Immature natural killer cell (primary cell): ENCODE measurements at places on chromosomes 6 and 20. TPM values are rescaled to one million over a fixed set of nuclear protein-coding genes. Genes with fewer than 3 reads are reported as not detected.
A peak's percentile ranks its signal among the peaks of the same experiment; 100 is the strongest.

Gene SOX18
- polyA plus RNA-seq, result not detected

Gene MLIP
- not detected for polyA plus RNA-seq

GRCh38 chr20:48816282-48817205 is 11.3 kb downstream of the PREX1 start:
- peaks cover 4% of the 10 kb centered on the region for H3K27me3 ChIP-seq
- DNase-seq, result no peak
- no peak overlapping the region for H3K27ac ChIP-seq
- no peaks in the 10 kb centered on the region for H3K4me1 ChIP-seq
- H3K36me3 ChIP-seq, result peaks cover 25% of the 10 kb centered on the region

DNA sequence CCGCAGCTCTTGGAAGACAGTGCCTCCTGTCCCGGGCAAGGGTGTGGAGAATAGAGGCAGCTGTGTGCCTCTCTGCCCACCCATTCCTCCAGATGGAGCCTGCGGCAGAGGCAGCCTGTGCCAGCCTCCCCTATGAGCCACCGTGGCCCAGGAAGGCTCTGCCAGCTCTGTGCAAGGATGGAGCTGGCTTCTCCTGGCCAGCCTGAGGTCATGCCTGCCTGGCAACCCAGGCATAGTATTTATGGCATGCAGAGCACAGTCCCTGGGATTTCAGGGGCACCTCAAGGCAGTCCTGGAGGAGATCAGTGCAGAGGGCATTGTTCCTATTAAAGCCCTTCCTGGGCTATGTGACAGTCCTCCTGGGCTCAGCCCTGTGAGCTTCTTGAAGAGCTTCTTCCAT is 1.5 kb downstream of the EPB41L1 start:
- H3K27ac ChIP-seq, result no peak overlapping the region
- H3K4me1 ChIP-seq, result no peaks in the 10 kb centered on the region
- DNase-seq, result no peak
- H3K36me3 ChIP-seq, result no peaks in the 10 kb centered on the region
- no peaks in the 10 kb centered on the region for H3K27me3 ChIP-seq

- H3K36me3 ChIP-seq, result peaks cover 9% of the 10 kb centered on the region
- H3K27me3 ChIP-seq, result peaks cover 6% of the 10 kb centered on the region
- peaks cover 6% of the 10 kb centered on the region for H3K4me1 ChIP-seq
- H3K4me3 ChIP-seq, result no peak overlapping the region
- DNase-seq, result no peak
- no peak overlapping the region for H3K27ac ChIP-seq
These were observed 17.2 kb upstream of the FNDC1 start for GRCh38 chr6:159152041-159152440.

GRCh38 chr20:32631933-32632460 is 41.7 kb downstream of the C20orf203 start:
- H3K4me1 ChIP-seq, result peaks cover 13% of the 10 kb centered on the region
- no peaks in the 10 kb centered on the region for H3K36me3 ChIP-seq
- H3K27ac ChIP-seq, result no peak overlapping the region
- no peaks in the 10 kb centered on the region for H3K27me3 ChIP-seq

Gene CST5
- not detected for polyA plus RNA-seq

GRCh38 chr6:80181352-80182081 is 75.0 kb downstream of the BCKDHB start:
- H3K4me3 ChIP-seq, result no peak overlapping the region
- no peaks in the 10 kb centered on the region for H3K27me3 ChIP-seq
- H3K27ac ChIP-seq, result no peak overlapping the region
- peaks cover 23% of the 10 kb centered on the region for H3K36me3 ChIP-seq
- no peaks in the 10 kb centered on the region for H3K4me1 ChIP-seq

Gene RAET1L
- polyA plus RNA-seq, result not detected

Gene CCDC170
- 0.78 TPM for polyA plus RNA-seq

Gene CDH4
- polyA plus RNA-seq, result not detected

DNA sequence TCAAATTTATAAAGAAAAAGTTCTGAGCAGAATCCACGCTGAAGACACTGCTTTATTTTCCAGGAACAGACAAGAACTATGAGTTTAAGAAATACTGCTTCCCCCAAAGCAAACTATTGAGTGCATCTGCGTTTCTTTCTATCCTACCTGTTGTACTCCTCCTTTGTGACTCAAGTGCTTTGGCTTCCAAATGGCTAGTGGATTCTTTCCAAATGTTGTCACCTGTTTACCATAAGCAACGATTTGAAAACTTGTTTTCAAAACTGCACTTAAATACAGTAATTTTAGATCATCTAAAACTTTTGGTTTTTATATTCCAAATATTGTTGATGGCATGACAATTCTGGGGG is 9.5 kb downstream of the PXDC1 start:
- peaks cover 5% of the 10 kb centered on the region for H3K27me3 ChIP-seq
- H3K4me3 ChIP-seq, result peak overlapping the region; percentile 40
- H3K27ac ChIP-seq, result no peak overlapping the region

Gene BACH2
- 8.0 TPM for polyA plus RNA-seq

- H3K4me3 ChIP-seq, result no peak overlapping the region
- no peaks in the 10 kb centered on the region for H3K4me1 ChIP-seq
- peaks cover 11% of the 10 kb centered on the region for H3K27me3 ChIP-seq
- no peak overlapping the region for H3K27ac ChIP-seq
- DNase-seq, result no peak
- no peaks in the 10 kb centered on the region for H3K36me3 ChIP-seq
These were observed 829 bp upstream of the NOTCH4 start for GRCh38 chr6:32224696-32225095.

DNA sequence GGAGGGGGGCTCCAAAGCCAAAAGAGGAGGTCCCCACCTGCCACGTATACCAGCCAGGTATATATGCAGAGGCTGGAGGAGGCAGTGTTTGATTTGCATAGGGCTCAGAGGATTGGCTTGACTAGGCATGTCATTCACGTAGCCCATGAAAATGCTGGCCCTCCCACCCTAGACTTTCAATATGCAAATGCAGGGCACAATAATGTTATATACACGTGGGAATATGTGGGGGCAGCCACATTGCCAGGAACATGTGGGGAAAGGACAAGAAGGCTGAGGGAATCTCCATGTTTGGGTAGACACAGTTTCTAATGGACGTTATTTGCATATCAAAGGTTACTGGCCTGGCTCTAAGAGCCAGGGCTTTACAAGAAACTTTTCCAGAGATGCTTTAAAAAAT is 301.8 kb downstream of the FARS2 start:
- H3K4me3 ChIP-seq, result no peak overlapping the region
- H3K27ac ChIP-seq, result no peak overlapping the region
- no peaks in the 10 kb centered on the region for H3K27me3 ChIP-seq
- DNase-seq, result no peak
- H3K36me3 ChIP-seq, result peaks cover 4% of the 10 kb centered on the region

GRCh38 chr6:169034516-169035167 is 219.0 kb downstream of the THBS2 start:
- no peaks in the 10 kb centered on the region for H3K36me3 ChIP-seq
- DNase-seq, result no peak
- H3K4me1 ChIP-seq, result no peaks in the 10 kb centered on the region
- no peak overlapping the region for H3K4me3 ChIP-seq
- no peak overlapping the region for H3K27ac ChIP-seq
- H3K27me3 ChIP-seq, result peaks cover 4% of the 10 kb centered on the region

DNA sequence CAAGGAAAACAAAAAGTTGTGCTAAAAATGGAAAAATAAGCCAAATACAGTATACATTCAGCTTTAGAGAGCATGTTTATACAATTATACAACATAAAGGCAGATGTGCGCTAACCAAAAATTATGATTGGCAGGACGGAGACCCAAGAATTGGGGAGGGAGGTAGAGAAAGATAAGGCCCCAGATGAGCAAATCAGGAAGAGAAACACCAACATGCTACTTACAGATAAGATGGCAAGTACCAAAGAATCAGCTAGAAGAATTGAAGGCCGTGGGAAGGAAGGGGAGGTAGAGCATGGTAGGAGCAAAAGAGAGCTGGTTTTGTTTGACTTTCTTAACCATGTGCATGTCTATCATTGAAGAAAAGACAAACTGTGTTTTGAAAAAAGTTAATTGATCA is 45.4 kb downstream of the PRND start:
- no peak overlapping the region for H3K27ac ChIP-seq
- no peaks in the 10 kb centered on the region for H3K27me3 ChIP-seq
- H3K36me3 ChIP-seq, result peaks cover 2% of the 10 kb centered on the region
- no peak for DNase-seq
- no peaks in the 10 kb centered on the region for H3K4me1 ChIP-seq

DNA sequence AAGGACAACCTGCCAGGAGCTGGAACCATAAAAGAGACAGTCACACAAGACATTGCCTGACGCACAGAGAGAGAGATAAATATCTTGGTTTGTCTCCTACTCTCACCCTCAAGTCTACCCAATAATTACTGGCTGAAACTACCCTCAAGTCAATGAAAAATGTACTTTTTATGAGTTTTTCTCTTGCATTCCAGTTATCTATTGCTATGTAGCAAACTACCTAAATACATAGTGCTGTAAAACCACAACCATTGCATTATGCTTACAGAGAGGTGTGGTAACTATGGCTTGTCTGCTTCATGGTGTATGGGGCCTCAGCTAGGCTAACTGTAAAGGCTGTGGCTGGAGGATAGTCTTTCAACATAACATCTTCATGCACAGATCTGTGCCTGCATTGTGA is 247.8 kb downstream of the HAO1 start:
- H3K4me1 ChIP-seq, result no peaks in the 10 kb centered on the region
- H3K27me3 ChIP-seq, result no peaks in the 10 kb centered on the region
- no peaks in the 10 kb centered on the region for H3K36me3 ChIP-seq
- H3K4me3 ChIP-seq, result no peak overlapping the region
- no peak for DNase-seq

- H3K36me3 ChIP-seq, result peaks cover 7% of the 10 kb centered on the region
- H3K27ac ChIP-seq, result no peak overlapping the region
- DNase-seq, result no peak
- H3K4me3 ChIP-seq, result no peak overlapping the region
- H3K4me1 ChIP-seq, result no peaks in the 10 kb centered on the region
- peaks cover 6% of the 10 kb centered on the region for H3K27me3 ChIP-seq
These were observed 17.7 kb downstream of the SNPH start for GRCh38 chr20:1283522-1284510.

DNA sequence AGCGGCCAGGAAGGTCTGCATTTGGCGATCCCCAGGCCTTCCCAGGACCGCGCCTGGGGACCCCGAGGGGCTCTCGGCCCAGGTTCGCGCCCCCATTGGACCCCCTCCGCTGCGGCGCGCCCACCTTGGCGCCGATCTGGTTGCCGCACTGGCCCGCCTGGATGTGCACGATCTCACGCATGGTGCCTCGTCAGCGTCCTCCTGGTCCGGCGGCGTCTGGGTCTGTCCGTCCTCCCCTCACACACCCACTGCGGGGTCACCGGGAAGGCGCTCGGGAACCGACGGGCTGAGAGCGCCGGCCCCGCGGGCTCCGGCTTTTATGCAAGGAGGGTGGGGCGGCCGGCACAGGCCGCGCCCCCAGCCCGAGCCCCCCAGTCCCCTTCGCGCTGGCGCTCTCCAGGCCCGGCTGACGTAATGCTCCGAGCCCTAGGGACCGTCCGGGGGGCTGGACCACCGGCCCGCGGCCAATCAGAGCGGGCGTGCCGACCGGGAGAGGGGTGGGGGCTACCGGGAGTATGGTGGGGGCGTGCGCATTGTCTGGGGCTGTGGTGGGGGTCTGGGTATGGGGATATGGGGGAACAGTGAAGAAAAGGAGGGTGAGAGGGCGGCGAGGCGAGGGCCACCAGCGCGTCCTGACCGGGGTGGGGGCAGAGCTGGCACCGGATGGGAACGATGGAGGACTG is at the start of gene TUBB2B:
TUBB2B (minus strand) TSS at position 291 of the 683 bp plus-strand sequence; CDS start at position 181, 110 bp downstream.
- H3K4me1 ChIP-seq, result peaks cover 41% of the 10 kb centered on the region
- H3K36me3 ChIP-seq, result no peaks in the 10 kb centered on the region

GRCh38 chr6:163739408-163739725 is 324.8 kb downstream of the QKI start:
- no peak overlapping the region for H3K27ac ChIP-seq
- no peak overlapping the region for H3K4me3 ChIP-seq
- H3K36me3 ChIP-seq, result no peaks in the 10 kb centered on the region

DNA sequence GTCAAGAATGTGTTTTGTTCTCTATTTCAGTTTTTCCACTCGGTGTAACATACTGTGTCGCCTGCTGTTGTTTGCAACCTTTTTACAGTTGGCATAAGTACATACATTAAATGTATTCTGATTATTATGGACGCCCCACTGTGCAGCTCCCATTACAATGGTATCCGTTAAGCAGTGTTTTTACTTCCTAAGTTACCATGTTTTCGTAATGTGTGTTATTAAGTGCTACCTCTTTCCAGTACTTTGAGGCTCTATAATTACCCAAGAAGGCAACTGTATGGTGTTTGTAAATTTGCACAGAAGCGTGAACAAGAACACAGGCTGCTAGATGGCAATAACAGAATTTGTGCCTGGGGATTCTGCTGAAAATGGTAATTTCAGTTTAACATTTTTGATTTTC is 568.0 kb upstream of the MARCKS start:
- H3K27ac ChIP-seq, result no peak overlapping the region
- no peak overlapping the region for H3K4me3 ChIP-seq
- H3K36me3 ChIP-seq, result no peaks in the 10 kb centered on the region

GRCh38 chr6:155181498-155181897 is 82.3 kb upstream of the CLDN20 start:
- no peak overlapping the region for H3K4me3 ChIP-seq
- no peaks in the 10 kb centered on the region for H3K4me1 ChIP-seq
- no peaks in the 10 kb centered on the region for H3K27me3 ChIP-seq
- H3K27ac ChIP-seq, result no peak overlapping the region

Gene CRNKL1
- polyA plus RNA-seq, result 11.2 TPM

- H3K4me1 ChIP-seq, result peaks cover 53% of the 10 kb centered on the region
- H3K4me3 ChIP-seq, result peak overlapping the region; percentile 96
These were observed 1.2 kb upstream of the ZNF76 start for GRCh38 chr6:35258336-35258735.

DNA sequence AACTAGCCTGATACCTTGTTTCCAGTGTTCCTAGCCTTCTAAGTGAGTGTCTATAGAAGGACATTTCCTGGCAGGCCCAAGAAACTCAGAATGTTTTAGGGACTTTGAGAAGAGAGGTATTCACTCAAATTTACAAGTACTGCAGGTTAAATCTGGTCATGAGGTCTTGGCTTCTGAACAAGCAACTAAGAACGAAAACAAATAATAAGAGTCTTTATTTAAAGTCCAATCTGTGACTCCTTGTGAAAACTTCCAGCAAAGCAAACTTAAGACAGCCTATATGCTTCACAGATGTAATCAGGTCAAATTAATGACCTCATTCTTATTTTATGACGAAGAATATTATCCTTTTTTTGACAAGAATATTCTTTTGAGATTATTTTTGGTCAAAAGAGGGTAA is 79.4 kb upstream of the PRSS16 start:
- DNase-seq, result no peak
- no peak overlapping the region for H3K27ac ChIP-seq
- H3K27me3 ChIP-seq, result peaks cover 11% of the 10 kb centered on the region
- H3K36me3 ChIP-seq, result no peaks in the 10 kb centered on the region
- no peak overlapping the region for H3K4me3 ChIP-seq

- DNase-seq, result no peak
- peaks cover 5% of the 10 kb centered on the region for H3K27me3 ChIP-seq
- no peak overlapping the region for H3K27ac ChIP-seq
- H3K4me1 ChIP-seq, result no peaks in the 10 kb centered on the region
- no peak overlapping the region for H3K4me3 ChIP-seq
- no peaks in the 10 kb centered on the region for H3K36me3 ChIP-seq
These were observed 156.4 kb upstream of the AKIRIN2 start for GRCh38 chr6:87858440-87858839.

- peak overlapping the region; percentile 97 for H3K27ac ChIP-seq
- H3K27me3 ChIP-seq, result peaks cover 8% of the 10 kb centered on the region
- peak; percentile 49 for DNase-seq
- peaks cover 67% of the 10 kb centered on the region for H3K4me1 ChIP-seq
These were observed 3.6 kb upstream of the MICA start for GRCh38 chr6:31399589-31400466.
